ENCODE measurements at places on chromosomes 6 and 20. TPM values are rescaled to one million over a fixed set of nuclear protein-coding genes. Genes with fewer than 3 reads are reported as not detected.

GRCh38 chr20:8250539-8251200, 118.6 kb downstream of the PLCB1 start:
- DNase-seq = no peak

- no peak for DNase-seq
These were observed 36.5 kb downstream of the ATP9A start for GRCh38 chr20:51731731-51732095.

The ABHD16B gene
- total RNA-seq = not detected

DNA sequence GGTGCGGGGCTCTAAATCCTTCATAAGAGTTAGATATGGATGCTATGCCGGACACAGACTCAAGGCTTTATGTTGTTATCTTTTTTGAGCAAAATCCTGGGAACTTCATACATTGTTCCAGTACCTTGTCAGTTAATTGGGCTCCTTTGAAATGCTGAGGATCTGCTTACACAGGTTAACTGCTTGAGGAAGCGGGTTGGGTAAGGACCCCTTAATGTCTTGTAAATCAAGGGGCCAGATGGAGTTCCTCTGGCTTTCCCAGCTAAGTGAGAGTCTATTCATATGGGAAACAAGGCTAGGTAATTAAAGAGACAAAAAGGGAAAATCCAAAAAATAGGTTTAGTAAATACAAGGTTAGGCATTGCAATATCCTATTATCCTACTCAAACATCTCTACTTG, 141.5 kb downstream of the OR2B2 start:
- no peak for DNase-seq

The ADGB gene
- total RNA-seq = not detected

DNA sequence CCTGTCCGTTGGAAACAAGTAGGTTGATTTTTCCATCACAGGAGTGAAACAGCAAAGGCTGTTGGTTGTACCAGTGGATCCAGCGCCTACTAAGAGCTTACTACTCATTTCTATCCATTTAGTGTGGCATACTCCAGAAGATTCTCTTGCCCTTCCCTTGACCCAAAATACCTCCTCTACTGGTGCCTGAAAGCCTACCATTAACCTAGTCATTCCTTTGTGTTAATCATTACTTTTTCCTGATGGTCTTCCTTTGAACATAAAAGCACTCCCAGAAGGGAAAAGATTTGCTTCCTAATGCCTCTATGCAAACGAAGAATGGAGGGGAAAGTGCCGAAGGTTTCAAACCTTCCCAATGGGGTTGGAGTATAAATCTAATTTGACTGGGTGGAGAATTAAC, 123.3 kb downstream of the QRSL1 start:
- DNase-seq = no peak

The KCNK15 gene
- 0.97 TPM for total RNA-seq

DNA sequence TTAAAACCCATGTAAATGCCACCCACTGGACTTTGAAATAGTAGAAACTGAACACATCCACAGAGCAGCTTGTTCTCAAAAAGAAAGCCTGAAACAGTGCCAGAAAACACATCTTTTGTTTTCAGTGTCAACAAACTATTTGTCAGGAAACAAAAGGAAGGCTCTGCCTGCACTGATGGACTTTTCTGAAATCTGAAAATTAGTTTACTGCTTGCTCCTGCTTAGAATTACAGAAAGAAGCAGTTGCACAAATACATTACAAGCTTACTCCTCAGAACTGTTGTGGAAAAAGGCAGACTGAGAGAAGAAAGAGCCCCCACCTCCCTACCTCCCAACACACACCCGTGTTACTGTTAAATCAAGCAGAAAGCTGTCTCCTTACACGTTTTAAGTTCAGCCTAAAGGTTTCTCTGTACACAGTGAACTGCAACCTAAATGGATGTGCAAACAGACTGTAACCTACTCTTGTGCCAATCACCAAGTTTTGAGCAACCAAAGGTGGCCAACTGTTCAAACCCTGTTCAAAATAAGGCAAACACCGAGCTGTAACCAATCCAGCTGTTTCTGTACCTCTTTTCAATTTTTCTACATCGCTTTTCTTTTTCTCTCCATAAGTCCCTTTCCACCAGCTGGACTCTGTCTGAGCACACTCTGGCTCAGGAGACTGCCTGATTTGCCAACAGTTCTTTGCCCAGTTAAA, 43.7 kb downstream of the FRK start:
- no peak for DNase-seq
